ENCODE measurements at places on chromosomes 7 and 10.

GRCh38 chr10:69574571-69574978 lies 1.4 kb upstream of the NEUROG3 start:
- DNase-seq = no peak

DNA sequence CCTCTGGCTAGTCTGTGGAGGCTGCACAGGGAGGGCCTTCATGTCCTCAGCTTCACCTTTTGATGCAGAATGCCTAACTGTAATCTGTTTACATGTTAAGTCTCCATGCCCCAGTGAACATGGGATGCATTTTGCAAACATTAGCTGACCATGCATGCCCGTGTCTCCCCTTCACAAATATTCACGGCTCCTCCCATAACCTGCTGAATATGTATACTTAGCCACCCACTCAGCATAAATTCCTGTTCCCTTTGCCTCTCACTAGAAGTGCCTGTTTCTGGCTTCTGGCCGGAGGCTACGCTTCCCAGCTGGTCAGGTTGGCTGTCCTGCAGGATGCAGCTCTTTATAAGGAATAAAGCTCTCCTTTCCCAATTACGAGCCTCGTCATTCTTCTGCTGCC lies 552.7 kb downstream of the DNAJB6 start:
- no peak for DNase-seq

DNA sequence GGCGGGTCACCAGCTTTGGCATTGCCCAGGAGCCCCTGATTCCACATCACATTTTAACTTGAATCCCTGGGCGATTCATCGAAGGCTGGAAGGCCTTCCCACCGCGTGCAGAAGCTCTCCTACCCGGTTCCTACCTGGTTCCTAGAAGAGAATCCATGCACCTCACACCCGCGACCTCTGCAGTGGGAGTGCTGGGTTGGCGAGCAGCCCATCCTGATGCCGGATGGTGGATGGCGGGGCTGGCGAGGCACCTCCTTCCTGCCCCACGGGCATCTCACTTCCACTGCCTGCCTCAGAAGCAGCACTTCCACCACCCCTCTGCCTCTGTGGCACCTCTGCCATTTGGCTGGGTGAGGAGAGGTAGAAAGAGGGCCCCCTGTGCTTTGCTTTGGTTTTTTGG lies 32.0 kb downstream of the NUB1 start:
- no peak for DNase-seq

- DNase-seq = no peak
Observed at GRCh38 chr10:86300399-86300925, 66.1 kb downstream of the GRID1 start.

- DNase-seq = no peak
Observed at GRCh38 chr10:89566992-89567391, 31.6 kb upstream of the SLC16A12 start.

DNA sequence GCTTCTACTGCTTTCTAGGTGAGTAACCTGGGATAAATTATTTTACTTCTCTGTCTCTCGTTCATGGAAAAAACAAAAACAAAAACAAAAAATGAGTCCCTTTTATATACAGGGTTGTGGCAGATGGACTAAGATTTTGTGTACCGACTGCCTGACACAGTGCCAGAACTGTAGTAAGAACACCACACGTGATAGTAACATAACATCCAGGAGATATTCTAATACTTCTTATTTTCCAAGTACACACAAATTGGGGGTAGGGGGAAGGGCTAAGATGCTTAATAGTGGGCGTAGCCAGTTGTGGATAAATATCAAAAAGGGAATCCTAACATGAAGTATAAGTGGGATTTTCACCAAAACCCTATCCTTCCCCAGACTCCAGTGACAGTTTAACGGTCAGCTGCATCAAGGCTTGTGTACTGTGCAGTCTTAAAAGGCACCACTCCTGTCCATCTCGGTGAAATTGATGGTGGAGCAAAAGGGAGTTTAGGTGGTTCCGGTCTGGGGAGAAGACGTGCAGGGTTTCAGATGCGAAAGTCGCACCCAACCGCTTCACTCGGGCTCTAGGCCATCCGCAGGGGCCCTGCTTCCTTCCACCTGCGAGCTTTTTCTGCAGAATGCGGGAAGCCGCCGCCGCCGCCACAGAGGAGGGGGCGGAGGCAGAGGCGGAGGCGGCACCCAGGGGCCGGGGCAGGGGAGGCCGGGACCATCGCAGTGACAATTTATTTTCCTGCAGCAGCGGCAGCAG lies at the start of gene STAMBPL1:
TSS of gene STAMBPL1 (plus strand) at position 712 of the 748 bp plus-strand sequence. CDS start 21,464 bp downstream, outside the sequence.
- peak; percentile 85 for DNase-seq

Measured in brain (organoid and tissue), 16 donors.